ENCODE measurements at places on chromosomes 12 and 14.

DNA sequence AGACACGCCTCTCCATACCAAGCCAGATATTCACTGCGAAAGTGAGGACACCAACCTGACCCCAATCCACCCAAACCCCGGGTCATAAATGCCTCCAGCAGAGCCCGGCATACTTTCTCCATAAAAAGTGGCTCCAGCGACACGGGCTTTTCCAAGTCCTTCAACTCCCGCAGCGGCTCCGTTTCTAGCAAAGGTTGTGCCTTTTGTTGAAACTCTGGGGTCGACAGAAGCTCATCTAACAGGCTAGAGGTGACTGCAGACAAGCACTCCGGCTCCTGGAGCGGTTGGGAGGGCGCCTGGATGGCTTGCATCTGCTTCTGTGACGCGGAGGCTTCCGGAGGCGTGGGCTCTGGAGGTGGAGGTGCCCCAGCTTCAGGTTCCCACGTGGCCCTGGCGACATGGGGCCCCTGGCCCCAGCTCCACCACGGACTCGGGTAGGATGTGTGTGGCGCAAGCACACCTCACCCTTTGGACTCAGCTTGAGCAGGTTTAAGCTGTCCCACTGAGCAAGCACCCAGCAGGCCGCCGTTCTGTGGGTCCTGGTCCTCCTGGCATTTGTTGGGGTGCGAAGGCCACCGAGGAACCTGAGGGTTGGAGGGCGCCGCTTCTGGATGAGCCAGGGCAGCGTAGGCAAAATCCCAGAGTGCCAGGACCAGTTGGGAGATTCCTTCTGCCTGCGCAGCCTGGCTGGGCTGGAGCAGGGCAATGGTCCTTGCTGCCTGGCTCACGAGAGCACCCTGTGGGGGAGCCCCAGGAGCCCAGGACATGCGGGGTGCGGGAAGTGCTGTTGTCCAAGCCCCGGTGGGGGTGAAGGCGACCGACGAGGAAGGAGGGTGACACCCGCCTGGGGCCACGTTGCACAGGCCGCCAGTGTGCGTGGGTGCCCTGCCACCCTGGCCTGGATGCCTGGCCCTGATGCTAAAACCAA lies 186.3 kb downstream of the ALG10 start:
- DNase-seq = no peak

DNA sequence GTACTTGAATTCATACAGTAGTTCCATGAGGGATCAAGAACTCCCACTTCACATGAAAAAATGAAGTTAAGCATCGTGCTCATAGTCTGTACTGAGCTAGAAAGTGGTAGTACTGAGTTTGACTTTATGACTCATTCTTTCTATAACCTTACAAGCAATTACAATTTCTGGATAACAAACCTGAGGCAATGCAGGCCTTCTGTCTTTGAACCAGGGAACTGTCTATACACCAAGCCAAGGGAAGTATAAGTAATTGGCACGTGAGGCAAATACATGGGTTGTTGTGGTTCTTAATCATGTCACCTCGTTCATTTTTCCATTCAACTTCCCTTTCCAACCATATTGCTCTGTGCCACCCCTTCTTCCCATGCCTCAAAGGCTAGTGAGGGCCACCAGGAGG lies 16.8 kb downstream of the GNS start:
- DNase-seq = no peak

- DNase-seq = no peak
Observed at GRCh38 chr12:53518381-53518780, 11.1 kb upstream of the NPFF start.

DNA sequence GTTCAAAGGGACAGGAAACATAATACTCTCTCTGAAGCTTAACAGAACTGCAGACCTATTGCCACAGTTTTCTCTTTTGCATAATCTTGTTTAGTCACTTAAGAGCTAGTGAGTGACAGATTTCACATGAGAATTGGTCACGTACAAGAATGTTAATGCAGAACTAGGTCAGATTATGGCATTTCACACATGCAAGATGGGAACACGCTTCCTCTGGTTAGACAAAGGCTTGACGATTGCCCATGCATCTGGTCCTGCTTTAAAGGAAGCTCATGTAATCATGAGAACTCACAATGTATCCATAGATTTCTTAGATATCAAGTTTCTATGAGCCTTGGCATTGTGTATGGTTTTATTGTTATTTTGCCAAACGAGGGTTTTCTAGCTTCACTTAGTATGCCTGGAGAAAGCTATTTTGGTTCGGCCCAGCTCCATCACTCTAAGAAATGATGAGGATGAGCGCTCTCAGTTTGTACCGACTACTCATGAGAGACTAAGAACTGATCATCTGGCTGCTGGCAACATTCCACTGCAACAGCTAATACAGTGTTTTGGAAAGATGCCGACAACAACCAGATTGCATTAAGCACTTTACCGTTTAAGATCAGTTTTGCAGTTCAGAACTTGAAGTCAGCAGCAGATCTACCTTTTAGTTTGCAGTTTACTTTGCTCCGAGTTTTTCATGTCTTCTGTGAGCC lies 380.0 kb downstream of the DIO2 start:
- DNase-seq = no peak

DNA sequence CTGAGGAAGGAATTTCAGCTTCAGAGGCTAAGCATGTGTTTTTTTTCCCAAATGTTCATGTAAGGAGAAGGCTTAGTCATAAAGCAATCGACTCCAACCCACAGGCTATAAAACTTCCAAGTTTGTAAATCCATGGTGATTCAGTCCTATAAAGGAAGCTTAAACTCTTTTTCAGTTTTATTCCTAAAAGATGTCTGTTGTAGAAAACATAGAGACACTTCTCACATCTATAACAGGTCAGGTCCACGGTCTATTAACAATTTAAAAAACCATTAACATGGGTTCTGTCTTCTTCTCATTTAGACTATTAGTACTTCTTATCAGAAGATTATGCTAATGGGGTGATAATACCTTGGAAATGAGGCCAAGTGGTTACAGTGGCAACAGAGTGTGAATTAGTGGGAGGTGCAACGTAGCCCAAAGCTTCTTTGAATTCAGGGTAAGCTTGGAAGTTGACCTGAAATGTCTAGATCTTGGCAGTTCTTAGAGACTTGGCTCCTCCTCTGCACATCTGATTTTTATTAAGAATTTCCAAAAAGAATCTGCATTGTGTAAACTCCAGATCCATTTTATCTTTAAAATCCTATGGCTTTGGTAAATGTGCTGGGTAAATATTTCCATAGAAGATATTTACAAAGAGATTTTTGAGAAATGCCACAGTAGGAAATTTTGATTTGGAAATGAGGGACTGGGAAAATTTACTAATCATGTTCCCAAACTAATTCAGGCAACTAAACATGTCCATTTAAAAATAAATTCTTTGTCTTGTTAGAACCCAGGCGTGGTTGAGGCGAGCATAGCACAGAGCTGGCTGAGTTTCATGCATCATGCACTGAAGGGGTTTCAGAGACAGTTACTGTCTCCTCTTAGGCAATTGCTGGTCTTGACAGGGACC lies 86.4 kb downstream of the EML1 start:
- DNase-seq = no peak
